ENCODE measurements at places on chromosomes 5 and 9.

GRCh38 chr5:143495110-143495509 lies 91.6 kb upstream of the NR3C1 start:
- no peak for DNase-seq

DNA sequence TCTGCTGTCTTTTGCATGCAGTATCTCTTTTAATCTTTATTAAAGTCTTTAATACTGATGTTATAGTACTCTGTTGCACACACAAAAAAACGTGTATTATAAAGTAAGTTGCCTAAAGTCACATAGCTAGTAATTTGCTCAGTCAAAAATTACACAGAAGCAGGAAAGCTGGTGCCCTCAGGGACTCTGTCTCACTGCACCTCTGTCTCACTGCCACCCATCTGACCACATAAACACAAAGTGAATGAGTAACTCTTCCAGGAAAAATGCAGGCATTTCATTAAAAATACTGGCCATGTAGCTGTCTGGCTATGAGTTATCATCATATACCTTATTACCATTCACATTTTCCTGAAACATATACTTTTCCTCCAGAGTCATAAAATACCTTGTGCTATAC lies 591.7 kb downstream of the CSNK1G3 start:
- no peak for DNase-seq

GRCh38 chr9:75712700-75713099 lies 177.8 kb upstream of the PCSK5 start:
- DNase-seq = no peak

GRCh38 chr9:121852651-121853616 lies 201.5 kb downstream of the DAB2IP start:
- DNase-seq = no peak

GRCh38 chr9:90446200-90446948 lies 196.2 kb downstream of the DIRAS2 start:
- no peak for DNase-seq

- peak; percentile 18 for DNase-seq
Measured at GRCh38 chr5:123545506-123545905, 33.5 kb downstream of the CSNK1G3 start.

DNA sequence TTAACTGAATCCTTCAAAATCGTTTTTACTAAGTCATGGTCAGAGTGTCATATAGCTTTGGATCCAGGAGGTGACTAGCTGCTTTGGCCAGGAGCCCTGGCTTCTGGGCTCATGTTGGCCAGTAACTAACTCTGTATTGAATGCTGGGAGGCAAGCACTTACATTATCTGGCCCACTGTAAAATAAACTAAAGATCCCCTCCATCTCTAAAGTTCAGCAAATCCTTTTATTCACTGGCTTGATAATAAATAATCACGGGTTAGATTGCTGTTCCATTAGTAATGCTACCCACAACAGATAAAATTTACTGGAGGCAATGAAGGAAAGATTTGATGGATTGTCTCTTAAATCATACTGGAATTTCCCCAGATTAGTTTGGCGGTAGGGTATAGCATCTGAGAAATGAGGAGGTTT lies 382.2 kb upstream of the TLE4 start:
- no peak for DNase-seq

GRCh38 chr9:17422994-17423680 lies 155.7 kb upstream of the SH3GL2 start:
- no peak for DNase-seq

GRCh38 chr5:97142521-97143254 lies at the start of gene LIX1:
LIX1 (minus strand) TSS chr5:97142611; CDS start chr5:97142576, 35 bp downstream.
- no peak for DNase-seq

- no peak for DNase-seq
Measured at GRCh38 chr5:135028791-135029476, 5.1 kb downstream of the PITX1 start.

GRCh38 chr5:88664645-88665044 lies 218.3 kb downstream of the MEF2C start:
- no peak for DNase-seq

- DNase-seq = no peak
Measured at GRCh38 chr5:80665057-80665456, 10.3 kb upstream of the DHFR start.

DNA sequence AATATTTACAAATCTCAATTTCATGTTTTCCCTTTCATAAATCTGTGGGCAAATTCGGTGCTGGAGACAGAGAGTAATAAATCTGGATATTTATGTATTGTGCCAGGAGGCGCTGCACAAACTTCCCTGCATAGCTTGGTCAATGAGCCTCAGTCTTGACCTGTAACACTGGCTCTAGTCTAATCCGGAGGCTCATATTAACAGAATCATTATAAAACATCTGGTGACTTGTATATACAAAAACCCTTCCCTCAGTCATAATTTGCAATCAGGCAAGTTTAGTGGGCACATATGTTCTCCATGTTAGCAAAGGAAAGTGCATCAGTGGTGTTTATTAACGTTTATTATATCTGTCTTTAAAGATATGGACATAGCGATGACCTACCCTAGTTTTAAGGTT lies 104.0 kb upstream of the BNC2 start:
- no peak for DNase-seq

GRCh38 chr9:130745210-130745800 lies 51.7 kb downstream of the EXOSC2 start:
- no peak for DNase-seq

GRCh38 chr5:140596321-140596741 lies 31.7 kb downstream of the SLC35A4 start:
- DNase-seq = no peak
